ENCODE measurements at places on chromosomes 7 and 10.

- DNase-seq = no peak
These were observed 415.3 kb downstream of the DNAJB6 start for GRCh38 chr7:157751951-157752673.

- DNase-seq = peak; percentile 58
These were observed 330.0 kb downstream of the BBS9 start for GRCh38 chr7:33459340-33459751.

DNA sequence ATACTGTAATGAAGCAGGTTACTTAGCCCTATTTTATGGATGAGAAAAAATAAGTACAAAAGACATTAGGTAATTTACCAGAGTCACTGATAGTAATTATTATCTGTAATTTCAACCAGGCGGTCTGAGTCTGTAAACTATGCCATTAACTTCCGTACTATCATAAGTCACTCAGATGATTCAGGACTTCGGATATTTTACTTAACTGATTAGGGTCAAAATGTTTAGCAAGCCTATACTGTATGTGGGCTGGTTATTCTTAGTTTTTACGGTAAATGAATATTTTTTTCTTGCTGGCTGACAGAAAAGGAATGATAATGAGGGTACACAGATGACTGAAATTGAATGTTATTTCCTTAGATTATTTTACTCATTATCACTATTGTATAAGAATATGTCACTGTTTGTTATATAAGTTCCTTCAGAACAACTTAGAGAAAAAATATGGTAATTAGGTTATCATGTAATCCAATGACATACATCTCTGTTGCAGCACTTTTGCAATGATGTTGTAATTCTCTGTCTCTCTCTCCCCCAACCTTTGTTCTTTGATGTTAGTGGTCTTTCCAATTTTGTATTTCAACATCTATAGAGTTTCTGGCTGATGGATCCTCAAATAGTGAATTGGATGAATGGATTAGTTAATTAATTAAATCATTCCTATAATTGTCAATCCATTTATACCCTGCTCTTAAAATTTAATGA, 165.6 kb downstream of the ZEB1 start:
- no peak for DNase-seq

- DNase-seq = peak; percentile 37
These were observed 437.4 kb upstream of the GALNT17 start for GRCh38 chr7:70694434-70694970.

GRCh38 chr10:62842983-62843382, 26.8 kb upstream of the EGR2 start:
- no peak for DNase-seq

GRCh38 chr10:28684986-28685580, 7.8 kb downstream of the BAMBI start:
- DNase-seq = no peak

DNA sequence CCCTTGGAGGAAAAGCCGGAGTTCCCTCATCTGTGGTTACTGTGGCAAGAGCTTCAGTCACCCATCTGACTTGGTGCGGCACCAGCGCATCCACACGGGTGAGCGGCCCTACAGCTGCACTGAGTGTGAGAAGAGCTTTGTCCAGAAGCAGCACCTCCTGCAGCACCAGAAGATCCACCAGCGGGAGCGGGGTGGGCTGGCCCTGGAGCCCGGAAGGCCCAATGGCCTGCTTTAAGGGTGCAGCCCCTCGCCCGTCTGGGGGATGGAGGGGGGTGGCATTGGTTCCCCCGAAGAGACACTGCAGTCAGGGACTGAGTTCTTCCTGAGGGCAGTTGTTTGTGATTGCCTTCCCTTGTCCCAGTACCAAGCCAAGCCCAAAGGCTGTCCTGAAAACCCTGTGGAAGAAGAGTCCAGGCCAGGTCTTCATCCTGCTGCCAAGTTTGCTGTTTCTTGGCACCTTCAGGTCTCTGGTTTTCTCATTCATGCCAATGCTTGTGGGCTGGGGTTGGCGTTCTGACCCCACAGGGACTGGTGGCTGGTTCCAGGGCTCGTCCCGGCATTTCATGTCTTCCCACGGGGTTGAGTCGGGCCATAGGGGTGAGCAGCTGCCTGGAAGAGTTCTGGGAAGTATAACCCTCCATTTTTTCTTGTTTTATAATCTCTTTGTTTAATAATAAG, 7.7 kb upstream of the ZNF783 start:
- no peak for DNase-seq

GRCh38 chr7:127251036-127251464, 1.7 kb downstream of the GRM8 start:
- DNase-seq = no peak

DNA sequence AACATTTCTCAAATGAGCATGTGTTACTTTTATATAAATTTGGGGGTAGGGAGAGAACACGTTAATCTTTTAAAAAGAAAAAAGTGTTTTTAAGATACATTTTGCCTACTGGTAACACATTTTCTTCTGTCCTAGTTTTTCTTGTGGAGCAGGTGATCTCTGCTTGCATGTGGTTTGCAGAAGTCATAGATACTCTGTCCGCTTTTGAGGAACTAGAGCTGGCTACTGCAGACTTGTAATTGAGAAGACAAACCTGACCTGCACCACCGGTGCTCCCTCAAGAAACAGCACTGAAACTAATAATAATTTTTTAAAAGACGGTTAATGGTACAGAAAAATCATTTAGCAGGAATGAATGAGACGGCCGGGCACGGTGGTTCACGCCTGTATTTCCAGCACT, 243.1 kb downstream of the KIAA1217 start:
- DNase-seq = no peak
